Activated CD8-positive, alpha-beta memory T cell treated with anti-CD3 and anti-CD28 coated beads, Interleukin-2, amount 10 ng/mL, durations not matched to agents 7 days and 5 days (primary cell): ENCODE measurements at places on chromosomes 6 and 20. TPM values are rescaled to one million over a fixed set of nuclear protein-coding genes. Genes with fewer than 3 reads are reported as not detected.

The IL17A gene
- total RNA-seq: not detected

The CEP162 gene
- 9.5 TPM for total RNA-seq

The FAM209B gene
- total RNA-seq: 1.3 TPM

The CPNE5 gene
- 0.79 TPM for total RNA-seq

The MMP24 gene
- not detected for total RNA-seq

The POM121L2 gene
- total RNA-seq: not detected

The PBOV1 gene
- not detected for total RNA-seq

The OR2J3 gene
- total RNA-seq: not detected

The SRF gene
- total RNA-seq: 53.2 TPM

The ZSCAN23 gene
- 0.56 TPM for total RNA-seq

The RALY gene
- total RNA-seq: 177 TPM
